ENCODE measurements at places on chromosomes 5 and 9. TPM values are rescaled to one million over a fixed set of nuclear protein-coding genes. Genes with fewer than 3 reads are reported as not detected.

The KIF12 gene
- total RNA-seq, result 176 TPM

The SURF1 gene
- 42.9 TPM for total RNA-seq

The RASEF gene
- total RNA-seq, result 14.1 TPM

DNA sequence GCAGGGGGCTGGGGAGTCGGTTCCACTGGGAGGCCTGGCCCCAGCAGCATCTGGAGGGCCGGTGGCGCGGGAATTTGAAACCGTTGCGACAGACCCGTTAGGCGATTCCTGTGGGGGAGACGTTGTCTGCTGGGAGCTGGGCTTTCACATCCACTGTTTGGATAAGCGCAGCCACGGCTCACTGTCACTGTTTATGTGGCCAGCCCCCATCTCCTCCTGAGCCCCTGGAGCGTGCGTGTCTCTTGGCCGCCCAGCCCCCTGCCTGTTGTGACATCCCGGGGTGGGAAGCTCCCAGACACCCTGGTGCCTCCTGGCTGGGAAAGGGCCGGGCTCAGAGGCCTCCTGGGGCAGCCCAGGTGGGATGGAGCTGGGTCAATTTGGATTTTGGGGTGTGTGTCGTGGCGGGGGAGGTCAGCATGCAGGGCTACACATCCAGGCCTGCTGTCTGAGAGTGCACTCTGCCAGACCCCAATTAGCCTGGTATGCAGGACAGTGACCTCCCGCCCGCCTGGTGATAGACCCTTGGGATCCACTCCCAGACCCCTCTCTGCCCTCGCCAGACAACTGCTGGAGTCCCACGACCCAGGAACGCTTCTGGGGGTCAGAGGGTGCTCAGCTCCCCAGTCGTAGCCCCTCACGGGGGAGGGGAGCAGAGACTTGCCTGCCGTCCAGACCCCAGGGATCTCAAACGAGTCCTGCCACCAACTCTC is 62.0 kb upstream of the RNU6ATAC start:
- peaks cover 35% of the 10 kb centered on the region for H3K27me3 ChIP-seq
- no peak overlapping the region for H3K4me3 ChIP-seq
- no peak for DNase-seq
- H3K36me3 ChIP-seq, result no peaks in the 10 kb centered on the region

GRCh38 chr5:176769911-176770310 is 40.4 kb upstream of the UNC5A start:
- no peaks in the 10 kb centered on the region for H3K4me1 ChIP-seq
- no peak for DNase-seq
- H3K36me3 ChIP-seq, result peaks cover 2% of the 10 kb centered on the region
- H3K27ac ChIP-seq, result no peak overlapping the region

- DNase-seq, result no peak
- H3K36me3 ChIP-seq, result no peaks in the 10 kb centered on the region
- no peak overlapping the region for H3K27ac ChIP-seq
- peaks cover 11% of the 10 kb centered on the region for H3K27me3 ChIP-seq
- H3K4me1 ChIP-seq, result peaks cover 18% of the 10 kb centered on the region
Measured at GRCh38 chr9:120924698-120925534, 1.7 kb downstream of the TRAF1 start.

DNA sequence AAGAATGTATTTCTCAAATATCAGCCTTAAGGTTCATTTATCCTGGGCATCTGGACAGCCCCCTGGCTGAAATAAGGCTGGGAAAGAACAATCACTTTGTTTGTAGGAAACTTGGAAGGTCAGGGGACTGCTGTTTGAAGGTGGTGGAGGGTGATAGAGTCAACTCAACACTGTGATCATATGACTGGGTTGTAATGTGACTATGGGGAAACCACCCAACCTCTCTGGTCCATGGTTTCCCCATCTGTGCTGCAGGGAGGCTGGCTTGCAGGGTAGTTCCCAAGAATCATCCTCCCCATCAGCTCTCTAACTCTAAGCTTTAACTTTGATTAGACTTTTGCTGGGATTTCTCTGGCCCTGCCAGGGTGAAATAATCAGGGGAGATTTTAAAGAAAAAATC is 10.0 kb downstream of the INSYN2B start:
- peaks cover 6% of the 10 kb centered on the region for H3K4me1 ChIP-seq
- no peaks in the 10 kb centered on the region for H3K36me3 ChIP-seq
- no peak overlapping the region for H3K4me3 ChIP-seq

DNA sequence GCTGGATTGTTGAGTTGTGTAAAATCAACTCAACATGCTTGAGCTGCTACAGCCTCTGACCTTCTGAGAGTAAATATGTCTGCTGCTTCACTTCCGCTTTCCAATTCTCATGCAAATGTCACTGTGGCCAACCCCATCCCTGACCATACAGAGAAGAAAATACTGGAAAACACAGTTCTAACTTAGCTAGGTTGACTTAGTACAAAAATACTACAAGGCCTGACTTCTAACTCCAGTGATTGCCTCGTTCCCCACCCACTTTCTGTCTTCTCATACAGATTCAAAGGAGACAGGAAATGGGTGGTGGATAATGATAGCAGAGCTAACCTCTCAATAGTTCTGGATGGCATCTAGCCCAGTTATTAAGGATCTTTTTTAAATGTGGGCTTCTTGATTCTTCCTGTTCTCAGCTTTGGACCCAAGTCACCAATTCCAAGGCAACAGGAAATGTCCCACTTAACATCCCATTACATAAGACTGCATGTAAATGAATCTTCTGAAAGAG is 226.6 kb upstream of the SLC24A2 start:
- no peak for DNase-seq
- H3K36me3 ChIP-seq, result peaks cover 3% of the 10 kb centered on the region
- no peak overlapping the region for H3K4me3 ChIP-seq
- H3K27me3 ChIP-seq, result no peaks in the 10 kb centered on the region
- no peaks in the 10 kb centered on the region for H3K4me1 ChIP-seq

DNA sequence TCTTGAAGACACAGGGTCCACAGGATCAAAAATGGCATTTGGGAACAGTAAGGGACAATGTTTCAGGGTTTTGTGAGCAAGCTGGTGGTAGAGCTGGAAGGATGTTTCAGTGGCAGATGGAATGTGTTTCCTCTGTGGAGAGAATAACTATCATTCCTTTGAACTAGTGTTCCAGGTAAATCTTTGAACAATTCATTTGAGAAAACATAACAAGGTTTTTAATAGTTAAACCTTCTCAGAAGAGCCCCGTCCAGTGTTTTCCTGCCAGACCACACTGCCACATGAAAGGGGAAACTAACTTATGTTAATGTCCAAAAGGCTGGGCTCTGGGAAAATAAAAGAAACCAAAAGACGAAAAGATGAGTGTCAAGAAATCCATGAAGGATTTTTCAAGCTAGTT is 207.0 kb upstream of the ZNF462 start:
- DNase-seq, result no peak
- H3K36me3 ChIP-seq, result no peaks in the 10 kb centered on the region
- H3K27me3 ChIP-seq, result peaks cover 3% of the 10 kb centered on the region
- H3K4me3 ChIP-seq, result no peak overlapping the region

- no peak overlapping the region for H3K27ac ChIP-seq
- H3K36me3 ChIP-seq, result no peaks in the 10 kb centered on the region
- H3K27me3 ChIP-seq, result no peaks in the 10 kb centered on the region
- no peak for DNase-seq
- peaks cover 6% of the 10 kb centered on the region for H3K4me1 ChIP-seq
Measured at GRCh38 chr9:127142931-127143464, 20.6 kb upstream of the ANGPTL2 start.

Measured in progenitor cell of endocrine pancreas (in vitro differentiated cells).